Head of caudate nucleus (tissue), 42 donors: ENCODE measurements at places on chromosomes 4 and X.

- no peak for DNase-seq
These were observed 27.7 kb downstream of the DMP1 start for GRCh38 chr4:87677731-87678130.

- no peak for DNase-seq
These were observed 112.6 kb downstream of the PHKA2 start for GRCh38 chrX:18871161-18871890.

- DNase-seq: no peak
These were observed 23.0 kb upstream of the OTUD4 start for GRCh38 chr4:145203410-145203809.

DNA sequence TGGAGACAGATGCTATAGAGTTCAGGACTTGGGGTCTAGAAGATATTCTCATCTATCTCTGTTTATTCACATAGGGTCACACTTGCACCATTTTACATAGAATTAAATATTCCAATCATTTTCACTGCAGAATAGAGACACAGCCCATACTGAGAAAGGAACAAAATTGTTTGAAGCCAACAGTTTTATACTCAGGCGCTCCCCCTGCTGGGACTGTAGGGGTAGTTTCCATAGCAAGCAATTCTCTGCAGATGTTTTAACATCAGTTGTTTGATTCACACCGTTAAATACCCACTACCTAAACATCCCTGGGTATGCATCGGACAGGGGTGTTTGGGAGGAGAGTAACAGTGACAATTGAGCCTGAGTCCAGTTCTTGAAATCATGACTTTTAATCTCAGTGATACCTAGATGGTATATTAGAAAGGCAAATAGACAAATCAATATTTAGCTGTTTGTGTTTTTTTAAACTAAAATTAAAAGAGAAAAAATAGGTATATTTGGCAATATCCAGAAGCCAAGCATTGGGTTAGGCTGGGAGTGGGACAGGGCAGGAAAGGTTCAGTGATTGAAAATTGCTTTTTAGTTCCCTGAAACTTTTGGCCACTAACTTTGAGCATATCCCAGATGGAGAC is 33.8 kb downstream of the LONRF3 start:
- DNase-seq: no peak

- DNase-seq: no peak
These were observed 71.5 kb downstream of the SORBS2 start for GRCh38 chr4:185740471-185740873.

- no peak for DNase-seq
These were observed 173.8 kb upstream of the SCML1 start for GRCh38 chrX:17563515-17563914.

DNA sequence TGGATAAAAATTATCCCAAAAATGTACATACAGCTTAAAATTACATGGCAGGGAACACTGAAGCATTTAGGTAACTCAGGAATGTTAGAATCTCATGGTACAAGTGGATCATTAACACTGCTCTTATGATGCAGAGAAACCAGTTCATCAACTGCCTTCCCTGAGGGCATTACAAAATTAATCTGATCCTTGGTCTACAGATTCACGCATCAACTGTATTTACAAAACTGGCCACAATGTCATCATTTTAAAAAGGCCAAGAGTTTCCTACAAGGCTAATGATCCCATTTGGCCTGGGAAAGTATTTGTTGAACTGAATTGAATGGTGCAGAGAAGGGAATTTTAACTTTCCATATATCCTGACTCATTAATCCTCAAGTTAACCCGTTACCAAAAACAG is 84.6 kb downstream of the TSPAN5 start:
- DNase-seq: no peak

DNA sequence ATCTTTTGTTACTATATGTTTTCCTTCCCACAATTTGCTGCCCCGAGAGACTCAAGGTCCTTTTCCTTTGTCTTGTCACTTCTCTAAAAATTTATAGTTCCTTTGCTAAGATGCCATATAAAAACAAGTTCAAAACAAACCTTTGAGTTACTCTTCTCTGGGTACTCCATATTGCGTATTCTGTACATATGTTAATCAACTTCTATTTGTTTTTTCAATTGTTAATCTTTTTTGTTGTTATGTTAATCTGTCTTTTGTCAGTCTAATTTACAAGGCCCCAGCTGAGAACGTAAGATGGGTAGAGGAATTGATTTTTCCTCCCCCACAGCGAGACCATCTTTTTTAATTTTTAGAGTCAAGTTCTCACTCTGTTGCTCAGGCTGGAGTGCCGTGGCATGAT is 7.2 kb upstream of the PPEF2 start:
- no peak for DNase-seq

DNA sequence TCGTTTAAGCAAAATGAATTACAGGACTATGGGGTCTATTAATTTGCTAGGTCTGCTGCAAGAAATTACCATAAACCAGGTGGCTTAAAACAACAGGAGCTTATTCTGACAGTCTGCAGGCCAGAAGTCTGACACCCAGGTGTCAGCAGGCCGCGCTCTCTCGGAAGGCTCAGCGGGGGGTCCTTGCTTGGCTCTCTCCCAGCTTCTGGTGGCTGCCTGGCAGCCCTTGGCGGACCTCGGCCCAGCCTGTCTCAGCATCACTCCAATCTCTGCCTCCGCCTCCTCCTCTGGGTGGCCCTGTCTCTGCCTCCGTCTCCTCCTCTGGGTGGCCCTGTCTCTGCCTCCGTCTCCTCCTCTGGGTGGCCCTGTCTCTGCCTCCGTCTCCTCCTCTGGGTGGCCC is 580.5 kb upstream of the FAT1 start:
- DNase-seq: no peak

GRCh38 chrX:153933748-153934147 is 1.1 kb downstream of the NAA10 start:
- DNase-seq: no peak

- no peak for DNase-seq
These were observed 522.2 kb upstream of the NR3C2 start for GRCh38 chr4:148964456-148964855.

- DNase-seq: peak; percentile 28
These were observed 57.1 kb upstream of the MID1 start for GRCh38 chrX:10677490-10677889.

DNA sequence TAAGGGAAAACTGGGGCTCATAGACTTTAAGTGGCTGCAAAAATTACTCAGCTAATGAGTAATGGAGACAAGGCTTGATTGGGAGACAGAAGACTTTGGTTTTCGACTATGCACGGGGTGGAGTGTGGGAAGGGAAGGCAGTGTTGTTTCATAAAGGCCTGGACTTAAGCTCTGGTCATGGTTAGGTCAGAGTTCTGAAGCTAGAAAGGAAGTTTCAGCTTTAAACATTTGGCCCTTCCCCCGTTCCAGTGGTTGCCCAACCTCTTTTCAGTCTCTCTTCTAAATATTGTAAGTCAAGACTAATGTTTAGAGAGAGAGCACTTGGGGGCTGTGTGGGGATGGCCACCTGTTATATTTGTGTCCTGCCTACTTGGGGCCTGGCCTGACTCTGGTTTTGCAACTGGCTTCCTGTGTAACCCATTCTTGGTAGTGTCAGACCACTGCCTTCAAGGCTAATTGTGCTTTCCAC is 21.0 kb downstream of the MSN start:
- no peak for DNase-seq

GRCh38 chr4:73917081-73917501 is 47.9 kb downstream of the CXCL1 start:
- DNase-seq: no peak

GRCh38 chr4:48027653-48028052 is 11.1 kb downstream of the NIPAL1 start:
- DNase-seq: no peak

- no peak for DNase-seq
These were observed 942 bp upstream of the L1CAM start for GRCh38 chrX:153886915-153887314.

GRCh38 chrX:143964549-143964948 is 80.7 kb downstream of the UBE2NL start:
- no peak for DNase-seq

- DNase-seq: no peak
These were observed 49.1 kb upstream of the MSANTD1 start for GRCh38 chr4:3199653-3200422.

- DNase-seq: no peak
These were observed 29.9 kb downstream of the PNMA6E start for GRCh38 chrX:153371256-153371655.

DNA sequence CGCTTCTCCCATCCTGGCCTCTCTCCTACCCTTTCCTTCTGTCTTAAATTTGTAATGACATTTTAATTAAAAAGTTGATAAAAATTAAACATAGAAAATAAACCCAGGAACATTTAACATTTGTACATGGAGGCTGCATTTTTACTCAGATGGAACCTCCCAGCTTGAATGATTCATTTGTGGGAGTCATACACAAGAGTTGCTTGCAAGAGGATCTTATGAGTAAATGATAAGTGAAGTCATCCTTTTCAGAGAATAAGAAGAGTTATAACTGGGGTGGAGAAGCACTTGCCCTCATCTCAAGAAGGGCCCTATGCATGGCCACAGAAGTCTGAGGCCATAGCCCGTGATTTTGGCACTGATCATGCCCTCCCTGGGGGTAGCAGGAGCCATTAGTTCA is 482.9 kb upstream of the BOD1L1 start:
- DNase-seq: no peak

DNA sequence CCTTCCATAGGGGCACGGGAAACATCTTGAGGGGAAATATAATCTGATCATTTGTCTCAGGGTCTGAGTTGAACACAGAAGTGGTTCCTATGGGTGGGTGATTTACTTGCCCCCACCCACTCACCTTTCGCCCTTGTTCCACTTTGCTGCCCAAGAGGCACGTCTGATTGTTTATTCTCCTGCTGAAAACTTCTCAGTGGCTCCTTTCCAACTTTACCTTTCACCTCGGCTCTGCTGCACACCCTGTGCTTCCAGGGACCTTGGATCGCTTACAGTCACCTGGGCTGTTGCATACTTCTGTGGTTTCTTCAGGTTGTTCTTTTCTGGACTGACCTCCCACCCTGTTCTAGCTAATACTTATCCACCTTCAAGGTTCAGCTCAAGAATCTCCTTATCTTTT is 213.4 kb upstream of the JADE1 start:
- DNase-seq: no peak

DNA sequence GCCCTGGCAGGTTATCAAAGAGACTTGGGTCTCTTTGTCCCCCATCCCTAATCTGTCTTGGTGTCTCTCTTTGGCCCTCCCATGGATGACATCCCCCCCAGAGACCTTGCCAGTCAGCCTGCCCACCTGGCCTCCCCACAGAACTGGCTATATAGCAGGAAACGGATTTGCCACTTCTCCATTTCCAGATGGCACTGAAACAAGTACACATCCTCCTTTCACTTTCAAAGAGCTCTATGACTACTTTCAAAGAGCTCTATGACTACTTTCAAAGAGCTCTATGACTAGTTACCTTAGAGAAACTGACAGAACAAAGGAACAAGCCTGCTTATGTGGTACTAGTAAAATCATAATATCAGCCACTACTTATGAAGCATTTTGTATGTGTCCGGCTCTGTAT is 175.3 kb downstream of the MAML3 start:
- no peak for DNase-seq

- no peak for DNase-seq
These were observed 28.9 kb upstream of the NDUFC1 start for GRCh38 chr4:139331185-139331584.

DNA sequence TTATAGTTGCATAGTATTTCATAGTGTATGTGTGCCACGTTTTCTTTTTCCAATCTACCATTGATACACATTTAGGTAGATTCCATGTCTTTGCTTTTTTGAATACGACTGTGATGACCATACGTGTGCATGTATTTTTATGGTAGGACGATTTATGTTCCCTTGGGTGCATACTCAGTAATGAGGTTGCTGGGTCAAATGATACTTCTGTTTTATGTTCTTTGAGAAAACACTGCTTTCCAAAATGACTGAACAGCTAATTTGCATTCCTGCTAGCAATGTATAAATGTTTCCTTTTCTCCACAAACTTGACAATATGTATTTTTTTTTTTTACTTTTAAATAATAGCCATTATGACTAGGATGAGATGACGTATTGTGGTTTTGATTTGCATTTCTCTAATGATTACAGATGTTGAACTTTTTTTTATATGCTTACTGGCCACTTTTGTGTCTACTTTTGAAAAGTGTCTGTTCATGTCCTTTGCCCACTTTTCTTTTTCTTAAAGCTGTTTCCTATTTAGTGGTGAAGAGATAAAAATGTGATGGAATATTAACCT is 969.5 kb upstream of the NDST4 start:
- DNase-seq: no peak

GRCh38 chrX:17854531-17854930 is 6.6 kb downstream of the RAI2 start:
- no peak for DNase-seq

DNA sequence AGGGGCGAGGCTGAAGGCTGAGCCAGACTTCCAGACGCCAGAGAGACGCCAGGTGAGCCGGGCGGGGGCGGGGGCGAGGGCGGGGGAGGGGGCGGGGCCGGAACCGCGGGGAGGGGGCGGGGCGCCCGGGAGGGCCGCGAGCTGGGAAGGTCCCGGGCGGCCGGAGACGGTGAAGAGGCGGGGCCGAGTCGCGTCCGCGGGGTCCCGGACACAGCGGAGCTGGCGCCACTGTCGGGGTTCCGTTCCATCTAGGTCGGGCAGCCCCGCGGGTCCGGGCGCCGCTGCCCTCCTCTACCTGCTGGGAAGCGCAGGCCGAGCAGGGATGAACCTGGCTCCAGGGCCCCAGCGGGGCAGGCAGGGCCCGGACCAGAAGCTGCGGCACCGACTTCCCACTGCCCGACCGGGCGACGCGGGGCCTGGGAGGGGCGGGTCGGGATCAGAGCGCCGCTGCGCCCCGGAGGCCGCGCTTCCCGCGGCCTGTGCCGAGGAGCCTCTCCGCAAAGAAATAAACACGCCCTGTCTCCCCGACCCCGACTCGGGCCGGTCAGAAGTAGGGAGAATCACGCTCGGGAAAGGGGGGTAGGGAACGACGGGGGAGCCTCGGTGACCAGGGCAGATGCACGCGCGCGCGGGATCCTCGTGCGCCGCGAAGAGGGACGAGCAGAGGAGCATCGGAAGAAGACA is 10.6 kb downstream of the HMX1 start:
- no peak for DNase-seq

DNA sequence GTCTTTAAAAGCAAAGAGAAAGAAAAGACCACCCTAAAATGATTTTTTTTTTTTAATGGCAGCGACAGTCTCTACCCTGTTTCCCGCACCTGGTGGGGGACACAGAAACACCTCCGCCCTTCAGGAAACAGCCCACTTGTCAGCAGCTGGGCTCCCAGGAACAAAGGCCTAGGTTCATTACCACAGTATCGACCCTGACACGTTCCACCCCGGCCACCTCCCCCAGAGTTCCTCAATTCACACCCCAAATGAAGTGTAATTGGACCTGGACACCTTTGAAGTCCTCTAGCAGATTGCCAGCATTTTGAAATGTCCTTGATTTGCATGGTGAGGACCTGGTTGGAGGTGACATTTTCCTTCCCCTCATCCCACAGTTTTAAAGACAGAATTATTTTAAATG is 175.0 kb upstream of the BCOR start:
- no peak for DNase-seq

DNA sequence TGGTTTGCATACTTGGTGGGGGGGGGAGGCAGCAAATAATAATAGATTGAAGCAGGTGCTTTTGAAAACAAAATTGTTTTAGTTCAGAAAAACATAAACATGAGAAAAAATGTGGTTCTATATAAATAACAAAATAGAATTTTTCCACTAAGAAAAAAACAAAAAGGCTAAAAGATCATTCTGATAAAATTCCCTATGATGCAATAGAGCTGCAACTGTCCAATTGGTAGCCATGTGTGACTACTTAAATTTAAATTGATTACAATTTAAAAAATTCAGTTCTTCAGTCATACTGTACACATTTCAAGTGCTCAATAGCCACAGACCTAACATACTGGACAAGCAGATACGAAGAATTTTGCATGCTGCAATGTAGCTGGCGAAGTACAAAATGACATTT is 11.0 kb downstream of the TRMT10A start:
- no peak for DNase-seq

GRCh38 chrX:148670277-148670676 is 169.9 kb downstream of the AFF2 start:
- DNase-seq: no peak
